ENCODE measurements at places on chromosomes 4 and X. TPM values are rescaled to one million over a fixed set of nuclear protein-coding genes. Genes with fewer than 3 reads are reported as not detected.

Gene SPANXB1
- not detected for total RNA-seq

Gene TBC1D9
- total RNA-seq, result 0.38 TPM

Gene SLC6A14
- total RNA-seq, result not detected

Gene MAGEA9
- not detected for total RNA-seq

Gene DDX53
- total RNA-seq, result not detected

Gene OTC
- total RNA-seq, result not detected

Gene TEC
- total RNA-seq, result 4.2 TPM

Gene NPY1R
- not detected for total RNA-seq

Gene ADGRG2
- total RNA-seq, result not detected
